ENCODE measurements at places on chromosomes 6 and 20. TPM values are rescaled to one million over a fixed set of nuclear protein-coding genes. Genes with fewer than 3 reads are reported as not detected.

Gene C6orf120
- total RNA-seq: 28.2 TPM

Gene EPPIN
- not detected for total RNA-seq

Gene KCNK5
- 15.6 TPM for total RNA-seq

Gene CCN6
- total RNA-seq: 0.18 TPM

DNA sequence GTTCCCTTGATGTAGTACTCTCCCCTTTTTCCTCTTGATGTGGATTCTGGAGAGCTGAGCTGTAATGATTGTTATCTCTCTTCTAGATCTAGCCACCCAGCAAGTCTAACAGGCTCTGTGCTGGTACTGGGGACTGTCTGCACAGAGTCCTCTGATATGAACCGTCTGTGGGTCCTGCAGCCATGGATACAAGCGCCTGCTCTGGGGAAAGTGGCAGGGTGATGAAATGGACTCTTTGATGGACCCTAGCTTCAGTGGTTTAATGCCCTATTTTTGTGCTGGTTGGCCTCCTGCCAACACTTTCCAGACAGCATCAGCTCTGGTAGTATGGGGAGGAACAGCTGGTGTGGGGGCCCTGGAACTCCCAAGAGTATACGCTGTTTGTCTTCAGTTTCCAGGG lies 216.3 kb downstream of the ADGRG6 start:
- no peak for DNase-seq

GRCh38 chr6:22764496-22764895 lies 195.1 kb downstream of the HDGFL1 start:
- DNase-seq: no peak

DNA sequence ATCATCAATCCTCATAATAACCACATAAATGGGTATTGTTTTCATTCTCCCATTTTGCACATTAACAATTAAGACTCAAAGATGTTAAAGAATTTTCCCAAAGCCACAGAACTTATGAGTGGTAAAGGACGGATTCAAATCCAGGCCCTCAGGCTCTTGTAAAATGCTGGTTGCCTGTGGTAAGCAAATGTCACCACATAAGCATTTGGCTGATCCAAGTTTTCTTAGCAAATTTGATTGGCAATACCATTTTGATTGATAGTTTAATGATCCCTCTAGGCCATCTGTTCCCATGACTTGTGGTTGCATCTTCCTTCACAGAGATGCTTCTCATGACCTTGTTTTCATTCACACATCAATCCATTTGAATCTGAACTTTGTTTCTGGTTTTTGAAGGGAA lies 252.0 kb upstream of the RIN2 start:
- DNase-seq: no peak

- no peak for DNase-seq
These were observed 12.5 kb downstream of the TNXB start for GRCh38 chr6:32096394-32097258.

Gene NRSN1
- total RNA-seq: not detected

Gene OR2H1
- not detected for total RNA-seq

DNA sequence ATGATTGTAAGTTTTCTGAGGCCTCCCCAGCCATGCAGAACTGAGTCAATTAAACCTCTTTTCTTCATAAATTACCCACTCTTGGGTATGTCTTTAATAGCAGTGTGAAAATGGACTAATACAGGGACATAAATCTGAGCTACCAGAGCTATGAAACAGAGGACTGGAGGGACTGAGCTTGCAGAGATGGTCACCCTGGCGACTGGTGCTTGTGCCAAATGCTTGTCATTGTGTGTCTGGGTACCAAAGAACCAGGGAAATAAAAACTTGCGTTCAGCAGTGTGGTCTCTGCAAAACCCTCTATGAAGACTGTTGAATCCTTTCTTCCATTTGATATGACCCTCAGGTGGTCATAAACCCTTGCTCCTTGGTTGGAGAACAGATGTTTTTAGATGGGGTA lies 105.1 kb upstream of the PRL start:
- no peak for DNase-seq

DNA sequence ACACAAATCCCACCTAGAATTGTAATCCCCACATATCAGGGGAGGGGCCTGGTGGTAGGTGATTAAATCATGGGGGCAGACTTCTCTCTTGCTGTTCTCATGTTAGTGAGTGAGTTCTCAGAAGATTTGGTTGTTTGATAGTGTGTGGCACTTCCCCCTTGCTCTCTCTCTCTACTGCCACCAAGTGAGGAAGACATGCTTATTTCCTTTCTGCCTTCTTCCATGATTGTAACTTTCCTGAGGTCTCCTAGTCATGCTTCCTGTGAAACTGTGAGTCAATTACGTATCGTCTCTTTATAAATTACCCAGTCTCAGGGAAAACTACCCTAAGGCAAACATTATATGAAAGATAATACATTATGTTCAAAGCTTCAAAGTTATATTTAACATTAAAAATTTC lies 1297.5 kb upstream of the CITED2 start:
- DNase-seq: no peak

Gene PTGIS
- total RNA-seq: 89.7 TPM

DNA sequence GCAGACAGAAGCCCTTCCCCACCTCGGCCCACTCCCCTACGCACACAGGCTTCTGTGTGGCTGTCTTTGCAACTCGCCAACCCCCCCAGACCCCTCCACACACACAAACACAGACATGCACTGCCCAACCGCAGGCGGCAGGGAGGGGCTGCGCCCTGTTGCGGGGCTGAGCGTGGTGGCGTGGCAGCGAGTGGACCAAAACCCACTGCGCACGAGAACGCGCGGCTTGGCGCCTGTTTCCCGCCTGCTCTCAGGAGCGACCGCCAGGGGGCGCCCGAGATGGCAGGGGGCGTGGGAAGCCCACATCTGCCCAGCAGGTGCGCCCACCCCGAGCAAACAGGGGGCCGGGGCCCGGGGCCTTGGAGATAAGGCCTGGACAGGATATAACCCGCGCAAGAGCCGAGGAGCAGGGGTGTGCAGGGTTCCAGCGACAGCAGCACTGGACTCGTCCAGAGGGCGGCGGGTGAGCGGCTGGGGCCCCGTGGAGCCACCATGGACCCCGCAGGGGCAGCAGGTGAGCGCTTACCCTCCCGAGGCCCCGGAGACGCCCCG lies at the start of gene RBPJL:
TSS of gene RBPJL (plus strand) at position 410 of the 552 bp plus-strand sequence. CDS start at position 493, 83 bp downstream.
- DNase-seq: no peak

DNA sequence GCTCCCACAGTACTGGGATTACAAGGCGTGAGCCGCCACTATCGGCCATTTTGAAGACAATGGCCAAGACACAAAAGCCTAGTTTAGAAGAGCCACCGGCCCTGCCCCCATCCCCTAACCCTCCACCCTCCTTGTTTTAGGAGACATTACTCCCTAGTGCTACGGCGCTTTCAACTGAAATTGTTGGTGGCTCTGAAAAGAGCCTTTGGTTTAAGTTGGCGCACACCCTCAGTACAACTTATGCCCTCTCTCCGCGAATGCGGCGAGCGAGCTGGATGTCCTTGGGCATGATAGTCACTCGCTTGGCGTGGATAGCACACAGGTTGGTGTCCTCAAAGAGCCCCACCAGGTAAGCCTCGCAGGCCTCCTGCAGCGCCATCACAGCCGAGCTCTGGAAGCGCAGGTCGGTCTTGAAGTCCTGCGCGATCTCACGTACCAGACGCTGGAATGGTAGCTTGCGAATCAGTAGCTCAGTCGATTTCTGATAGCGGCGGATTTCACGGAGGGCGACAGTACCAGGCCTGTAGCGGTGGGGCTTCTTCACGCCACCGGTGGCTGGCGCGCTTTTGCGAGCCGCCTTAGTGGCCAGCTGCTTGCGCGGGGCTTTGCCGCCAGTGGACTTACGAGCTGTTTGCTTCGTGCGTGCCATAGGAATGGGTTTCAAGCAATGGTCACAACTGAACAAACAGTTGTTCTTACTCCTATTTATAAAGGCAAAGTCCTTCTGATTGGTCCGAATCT lies 114.9 kb upstream of the BTN3A2 start:
- no peak for DNase-seq

GRCh38 chr6:25138934-25139415 lies 140.2 kb upstream of the CARMIL1 start:
- no peak for DNase-seq

GRCh38 chr20:13223736-13224520 lies 2.9 kb downstream of the ISM1 start:
- no peak for DNase-seq

Gene RNF144B
- total RNA-seq: 19.0 TPM

GRCh38 chr20:7459083-7459482 lies 481.2 kb downstream of the HAO1 start:
- DNase-seq: no peak

Gene POPDC3
- 9.9 TPM for total RNA-seq

- DNase-seq: no peak
These were observed 723 bp upstream of the ZNF451 start for GRCh38 chr6:57089265-57089664.
